ENCODE measurements at places on chromosomes 3 and 15. TPM values are rescaled to one million over a fixed set of nuclear protein-coding genes. Genes with fewer than 3 reads are reported as not detected.

GRCh38 chr3:198107840-198108734, 148.1 kb downstream of the LMLN start:
- no peak overlapping the region for H3K4me3 ChIP-seq
- H3K27ac ChIP-seq, result no peak overlapping the region
- H3K36me3 ChIP-seq, result no peaks in the 10 kb centered on the region
- H3K4me1 ChIP-seq, result no peaks in the 10 kb centered on the region

- no peaks in the 10 kb centered on the region for H3K27me3 ChIP-seq
- peak; percentile 6 for DNase-seq
- H3K36me3 ChIP-seq, result no peaks in the 10 kb centered on the region
- 0 out of 2 replicates have a peak, but pooled peaks cover 4% of the 10 kb centered on the region for H3K4me1 ChIP-seq
These were observed 33.5 kb upstream of the USP8 start for GRCh38 chr15:50390554-50391264.

Gene GABRR3
- not detected for total RNA-seq

Gene AQP9
- total RNA-seq, result not detected

Gene ADAMTS9
- 1.3 TPM for total RNA-seq

Data from GM23248 (cell line).